Left ventricle myocardium superior (tissue), 1 donor: ENCODE measurements at places on chromosomes 2 and 18. TPM values are rescaled to one million over a fixed set of nuclear protein-coding genes. Genes with fewer than 3 reads are reported as not detected.

The APLF gene
- 3.9 TPM for total RNA-seq

The REG3A gene
- total RNA-seq: not detected

The CAPN13 gene
- total RNA-seq: not detected

GRCh38 chr2:165434865-165435496 lies 34.5 kb upstream of the CSRNP3 start:
- no peak for DNase-seq

The LRATD1 gene
- 1.7 TPM for total RNA-seq

- no peak for DNase-seq
Measured at GRCh38 chr18:49243391-49243790, 217.1 kb downstream of the DYM start.

DNA sequence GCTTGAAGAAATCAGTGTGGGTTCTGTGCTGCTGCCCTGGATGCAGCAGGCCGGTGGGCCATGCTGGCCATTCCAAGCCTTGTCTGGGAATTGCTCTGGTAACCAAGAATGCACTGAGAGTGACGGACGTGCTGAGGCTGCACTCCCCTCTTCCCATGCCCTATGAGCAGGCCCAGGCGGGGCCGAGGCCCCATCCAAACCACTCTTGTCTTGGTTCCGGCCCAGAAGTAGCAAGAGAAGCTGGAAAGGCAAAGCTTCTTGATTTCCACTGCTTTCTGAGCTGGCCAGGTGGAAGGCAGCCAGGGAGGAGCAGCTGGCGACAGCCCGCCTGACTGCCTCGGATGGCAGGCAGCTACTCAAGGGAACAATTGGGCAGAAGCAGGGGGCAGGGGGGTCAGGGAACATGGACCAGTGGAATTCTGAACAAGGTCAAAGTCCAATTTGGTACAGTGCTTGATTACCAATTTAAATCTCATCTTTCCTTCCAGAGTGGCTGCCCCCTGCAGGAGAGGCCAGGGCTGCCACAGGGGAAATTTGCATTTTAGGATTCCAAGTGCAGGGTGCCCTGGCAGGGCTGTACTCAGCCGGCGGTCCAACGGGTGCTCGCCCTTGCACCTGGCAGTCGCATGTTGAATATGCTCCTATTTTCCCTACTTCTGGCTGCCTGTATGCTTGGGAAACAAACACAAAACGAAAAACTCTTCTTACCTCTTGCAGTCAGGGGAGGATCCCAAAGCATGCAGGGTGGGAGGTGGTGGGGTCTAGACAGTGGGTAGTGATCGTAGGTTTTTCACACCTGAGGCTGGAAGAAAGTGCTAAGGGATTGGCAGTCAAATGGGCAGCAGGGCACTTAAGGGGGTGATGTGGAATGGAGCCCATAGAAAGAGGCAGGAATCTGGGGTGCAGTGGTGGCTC lies 67.3 kb downstream of the LIPG start:
- DNase-seq: peak; percentile 62

GRCh38 chr18:61963705-61964104 lies 70.9 kb upstream of the RNF152 start:
- DNase-seq: no peak

GRCh38 chr2:168079236-168079635 lies 168.2 kb downstream of the STK39 start:
- DNase-seq: peak; percentile 39

DNA sequence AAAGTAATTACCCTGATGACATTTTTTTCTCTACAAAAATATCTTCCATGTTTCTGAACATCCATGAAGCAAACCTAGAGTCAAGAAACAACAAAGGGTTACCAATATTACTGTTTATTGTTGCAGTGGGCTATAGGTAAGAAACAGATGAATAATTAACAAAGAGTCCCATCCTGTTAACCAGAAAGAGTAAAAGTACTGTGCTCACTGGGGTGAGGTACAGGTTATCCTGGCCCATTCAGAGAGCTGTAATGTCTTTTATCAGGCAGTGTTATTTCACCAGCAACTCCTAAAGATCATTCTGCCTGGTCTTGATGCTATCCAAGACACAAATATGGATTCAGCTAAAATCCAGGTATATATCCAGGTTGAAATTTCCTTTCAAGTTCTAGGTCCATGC lies 754.9 kb downstream of the SATB2 start:
- DNase-seq: no peak

The ANKRD29 gene
- total RNA-seq: 9.8 TPM

- DNase-seq: no peak
Measured at GRCh38 chr2:159362816-159363251, 76.3 kb upstream of the WDSUB1 start.

- no peak for DNase-seq
Measured at GRCh38 chr2:62465741-62466502, 40.1 kb downstream of the TMEM17 start.

- no peak for DNase-seq
Measured at GRCh38 chr2:176774766-176775451, 437.7 kb upstream of the HNRNPA3 start.

The ST8SIA5 gene
- 5.4 TPM for total RNA-seq

DNA sequence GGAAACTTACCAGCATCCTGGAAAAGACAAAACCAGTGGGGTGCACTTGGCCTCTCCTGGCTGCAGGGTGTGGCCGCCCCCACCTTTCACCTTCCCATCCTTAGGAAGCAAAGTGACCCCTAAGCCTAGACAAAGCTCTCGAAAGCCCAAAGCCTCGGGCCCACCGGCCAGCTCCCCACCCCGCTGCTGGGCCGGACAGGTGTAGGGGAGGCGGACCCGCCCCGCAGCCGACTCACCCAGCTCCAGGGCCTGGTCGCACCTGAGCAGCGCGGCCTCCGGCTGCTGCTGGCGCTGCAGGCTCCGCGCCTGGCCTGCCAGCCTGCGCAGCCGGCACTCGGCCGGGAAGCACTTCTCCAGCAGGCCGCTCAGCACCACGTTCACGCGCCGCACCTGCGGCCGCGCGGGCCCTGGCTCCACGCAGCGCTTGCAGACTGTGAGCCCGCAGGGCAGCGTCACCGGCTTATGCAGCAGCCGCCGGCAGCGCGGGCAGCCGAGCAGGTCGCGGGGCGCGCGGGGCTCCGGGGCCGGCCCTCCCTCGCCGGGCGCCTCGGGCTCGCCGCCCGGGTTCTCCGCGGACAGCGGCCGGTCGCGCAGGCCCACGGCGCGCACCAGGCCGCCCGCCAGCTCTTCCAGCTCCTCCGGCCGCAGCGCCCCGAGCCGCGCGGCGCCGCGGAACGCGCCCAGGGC lies 979 bp downstream of the LONRF2 start:
- DNase-seq: peak; percentile 66

The FAM237A gene
- 2.0 TPM for total RNA-seq

The GLI2 gene
- total RNA-seq: 2.1 TPM

The SKOR2 gene
- not detected for total RNA-seq

The PLCL1 gene
- 100 TPM for total RNA-seq

DNA sequence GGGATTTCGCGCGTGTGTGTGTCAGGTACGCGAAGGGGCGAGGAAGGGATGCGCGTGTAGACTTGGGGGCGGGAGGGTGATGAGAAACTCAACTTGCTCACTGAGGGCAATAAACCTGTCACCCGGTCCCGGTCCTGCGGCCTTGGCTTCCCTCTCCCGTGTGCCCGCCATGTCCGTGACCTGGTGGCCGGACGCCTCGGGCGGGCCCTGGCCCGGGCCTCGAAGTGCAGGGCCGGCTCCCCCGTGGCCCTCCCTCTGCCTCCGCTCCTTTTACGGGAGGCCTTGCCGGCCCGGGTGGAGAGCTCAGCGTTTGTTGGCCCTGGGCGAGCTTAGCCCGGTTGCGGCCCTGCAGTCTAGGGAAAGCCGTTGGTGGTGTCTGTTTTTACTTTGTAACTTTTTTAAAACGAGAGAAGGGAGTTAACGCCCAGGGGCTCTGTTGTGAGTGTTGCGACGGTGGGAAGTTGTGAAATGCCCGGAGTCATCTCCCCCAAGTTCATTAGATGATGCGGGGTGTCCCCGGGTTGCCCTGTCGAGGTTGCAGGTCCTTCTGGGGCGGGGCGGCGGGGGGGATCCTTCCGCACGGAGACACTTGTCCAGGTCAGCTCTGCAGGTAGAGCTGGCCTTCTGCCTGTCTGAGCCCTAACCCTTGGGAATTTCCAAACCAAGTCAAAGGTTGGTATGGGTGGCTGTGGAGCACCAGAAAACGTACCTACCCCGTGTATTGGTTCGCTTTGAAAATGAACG lies 883 bp downstream of the SMCHD1 start:
- peak; percentile 77 for DNase-seq

The CLEC4F gene
- 0.25 TPM for total RNA-seq

The FSIP2 gene
- 0.20 TPM for total RNA-seq
